ENCODE measurements at places on chromosomes 5 and 9. TPM values are rescaled to one million over a fixed set of nuclear protein-coding genes. Genes with fewer than 3 reads are reported as not detected.

GRCh38 chr5:53601570-53601969 lies 41.1 kb downstream of the NDUFS4 start:
- DNase-seq: no peak

GRCh38 chr5:90528601-90529193 lies 687 bp downstream of the LYSMD3 start:
- no peak for DNase-seq

GRCh38 chr9:115590011-115590410 lies 472.1 kb upstream of the TNC start:
- no peak for DNase-seq

DNA sequence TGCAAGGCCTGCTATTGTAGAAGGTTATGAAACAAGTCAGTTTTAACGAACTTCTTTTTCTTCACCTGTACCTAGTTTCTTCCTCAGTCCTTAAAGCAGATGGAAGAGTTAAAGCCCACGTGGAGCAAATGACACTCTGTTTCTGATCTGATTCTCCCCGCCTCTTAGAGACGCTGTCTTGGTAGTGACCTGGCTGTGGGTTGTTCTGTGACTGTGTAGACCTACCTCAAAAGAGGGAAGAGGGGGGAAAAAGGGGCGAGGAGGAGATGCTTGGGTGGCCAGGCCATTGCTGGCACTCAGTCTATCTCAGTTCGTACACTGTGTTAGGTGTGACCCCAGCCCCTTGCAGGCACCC lies 610 bp downstream of the GFRA3 start:
- no peak for DNase-seq

- DNase-seq: no peak
Measured at GRCh38 chr5:173594061-173594460, 22.4 kb downstream of the BOD1 start.

DNA sequence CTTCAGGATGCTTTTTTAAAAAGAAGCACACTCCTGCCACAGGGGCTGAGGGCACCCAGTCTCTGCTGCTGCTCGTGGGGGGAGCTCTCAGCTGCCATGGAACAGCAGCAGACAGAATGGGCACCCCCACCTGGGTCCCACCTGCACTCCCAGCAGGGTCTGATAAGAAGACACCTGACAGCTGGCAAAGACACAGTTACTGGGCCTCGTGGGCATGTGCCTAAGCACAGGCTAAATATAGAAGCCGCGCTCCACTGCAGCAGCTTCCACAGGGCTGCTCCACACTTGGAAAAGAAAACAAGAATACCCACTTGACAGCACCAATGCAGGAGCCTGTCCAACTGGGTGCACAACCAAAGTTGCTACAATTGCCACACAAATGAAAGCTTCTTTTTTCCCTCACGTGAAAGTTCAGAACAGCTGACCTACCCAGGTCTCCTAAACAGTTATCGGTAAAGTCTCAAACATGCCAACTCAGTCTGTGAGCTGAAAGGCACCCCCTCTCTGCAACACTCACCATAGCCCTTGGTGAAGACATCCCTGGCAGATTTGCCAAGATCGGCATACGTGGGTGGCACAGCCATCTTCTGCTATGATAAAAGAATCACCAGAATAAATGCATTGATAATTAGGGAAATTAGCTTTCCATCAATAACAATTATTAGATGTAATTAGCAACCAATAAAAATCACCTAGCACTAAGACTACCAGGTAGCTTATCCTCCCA lies 12.2 kb downstream of the VDAC1 start:
- peak; percentile 56 for DNase-seq

CNTNAP3B gene
- 6.9 TPM for total RNA-seq

Measured in upper lobe of left lung (tissue), 6 donors.